ENCODE measurements at places on chromosomes 3 and 15.

DNA sequence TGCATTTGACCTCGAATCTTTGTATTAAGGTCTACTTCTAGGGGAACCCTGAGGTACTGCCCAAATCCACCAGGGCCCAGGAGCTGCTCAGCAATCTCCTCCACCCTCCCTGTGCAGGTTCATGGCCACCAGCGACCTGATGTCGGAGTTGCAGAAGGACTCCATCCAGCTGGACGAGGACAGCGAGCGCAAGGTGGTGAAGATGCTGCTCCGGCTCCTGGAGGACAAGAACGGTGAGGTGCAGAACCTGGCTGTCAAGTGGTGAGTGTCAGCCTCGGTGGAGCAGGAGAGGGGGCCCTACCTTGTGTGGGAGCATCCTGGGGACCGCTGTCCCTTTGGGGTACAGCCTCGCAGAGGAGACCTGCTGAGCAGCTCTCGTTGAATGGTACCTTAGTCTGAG is 6.9 kb downstream of the CAND2 start:
- no peak for DNase-seq

GRCh38 chr3:60812502-60812901 is 438.8 kb downstream of the FHIT start:
- no peak for DNase-seq

- no peak for DNase-seq
Measured at GRCh38 chr3:175266478-175266877, 407.3 kb downstream of the NAALADL2 start.

DNA sequence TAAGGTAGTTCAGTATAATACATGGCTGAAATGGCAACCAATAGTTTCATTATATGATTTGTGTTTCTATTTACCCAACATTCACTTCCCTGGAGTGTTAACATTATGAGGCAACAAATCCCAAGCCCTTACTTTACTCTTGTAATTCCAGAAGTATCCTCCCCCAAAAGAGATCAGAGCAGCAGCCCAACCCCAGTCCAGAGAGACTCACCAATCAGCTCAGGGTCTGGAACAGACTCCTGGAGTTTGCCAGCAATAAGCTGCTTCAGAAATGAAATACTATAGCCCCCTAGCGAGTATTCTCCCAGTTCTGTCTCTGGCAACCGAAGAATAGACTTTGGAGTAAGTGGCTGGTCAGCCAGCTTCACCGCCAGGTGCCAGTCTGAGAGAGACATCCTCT is 2.5 kb downstream of the UBL7 start:
- no peak for DNase-seq

- DNase-seq = no peak
Measured at GRCh38 chr3:71066849-71067261, 516.7 kb downstream of the FOXP1 start.

GRCh38 chr3:120145542-120146285 is 51.5 kb upstream of the GSK3B start:
- DNase-seq = no peak
